ENCODE measurements at places on chromosomes 16 and 17.

- DNase-seq: no peak
These were observed 540.8 kb upstream of the HSBP1 start for GRCh38 chr16:83266848-83267553.

GRCh38 chr17:20084621-20085282 is 75.6 kb downstream of the SPECC1 start:
- DNase-seq: no peak

- no peak for DNase-seq
These were observed 275.1 kb upstream of the TBX2 start for GRCh38 chr17:61124562-61124961.

DNA sequence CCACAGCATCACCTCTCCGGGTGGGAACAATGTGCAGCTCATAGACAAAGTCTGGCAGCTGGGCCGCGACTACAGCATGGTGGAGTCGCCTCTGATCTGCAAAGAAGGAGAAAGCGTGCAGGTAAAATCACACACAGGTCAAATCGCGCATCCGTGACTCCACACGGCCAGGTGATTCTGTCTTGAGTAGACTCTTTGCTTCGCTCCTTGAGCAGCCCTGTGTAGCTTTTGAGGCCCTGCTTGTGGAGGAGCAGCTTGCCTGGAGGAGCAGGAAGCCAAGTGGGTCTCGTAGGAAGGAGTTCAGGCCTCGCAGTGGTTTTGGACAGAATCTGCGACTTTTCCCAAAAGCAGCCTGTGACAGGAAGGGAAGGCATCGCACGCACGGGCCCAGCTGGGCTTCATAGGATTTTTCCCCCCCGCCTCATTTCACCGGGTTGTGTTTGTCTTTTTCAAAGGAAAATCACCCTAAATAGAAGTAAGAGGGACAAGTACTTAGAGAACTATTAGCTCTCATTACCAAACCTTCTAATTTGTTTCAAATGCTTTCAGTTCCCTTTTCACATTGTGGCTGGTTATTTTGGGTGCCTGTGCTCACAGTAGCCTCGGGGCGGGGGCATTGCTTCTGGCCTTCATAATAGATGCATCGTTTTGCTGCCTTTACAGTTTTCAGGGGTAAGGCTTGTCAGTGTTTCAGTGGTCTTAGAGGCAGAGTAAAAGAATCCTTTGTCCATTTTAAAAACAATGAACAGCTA is 71.5 kb downstream of the SEC14L1 start:
- no peak for DNase-seq

- no peak for DNase-seq
These were observed 81.4 kb downstream of the SLC39A11 start for GRCh38 chr17:73011016-73011486.

DNA sequence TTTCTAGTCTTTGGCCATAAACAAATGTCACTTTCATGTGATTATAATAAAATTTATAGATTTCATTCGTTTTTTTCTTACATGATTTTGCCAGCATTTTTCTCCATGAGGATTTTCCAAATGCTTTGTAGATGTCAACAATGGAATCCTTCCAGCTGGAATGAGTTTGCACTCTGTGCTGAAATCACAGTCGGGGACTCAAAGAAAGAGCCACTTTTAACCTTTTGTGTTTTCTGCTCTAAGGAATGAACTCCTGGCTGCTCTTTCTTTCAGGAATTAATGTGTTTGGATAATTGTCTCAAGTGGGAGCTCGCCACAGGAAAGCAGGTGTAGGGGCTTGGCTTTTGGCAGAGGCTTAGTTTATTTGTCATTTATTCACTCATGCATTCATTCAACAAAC is 372.3 kb upstream of the SALL1 start:
- peak; percentile 59 for DNase-seq
